ENCODE measurements at places on chromosomes 7 and 10.

DNA sequence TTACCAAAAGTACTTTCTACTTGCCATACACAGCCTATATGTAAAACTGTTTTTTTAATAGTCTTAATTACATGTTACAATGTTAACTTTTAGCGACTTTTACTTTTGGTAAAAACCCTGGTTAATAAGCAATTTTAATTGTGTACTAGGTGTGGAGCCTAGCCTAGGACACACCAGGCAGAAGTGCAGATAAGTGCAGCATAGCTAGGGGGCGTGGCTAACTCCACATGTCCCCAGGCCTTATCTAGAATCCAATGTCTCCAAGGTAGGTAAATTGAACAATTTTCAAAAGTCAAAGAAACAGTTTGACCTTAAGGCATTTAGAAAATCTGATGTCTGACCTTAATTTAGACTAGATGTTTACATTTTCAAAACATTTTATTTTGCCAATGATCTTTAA is 858.7 kb downstream of the CCSER2 start:
- no peak overlapping the region for H3K27ac ChIP-seq
- no peak overlapping the region for H3K4me3 ChIP-seq
- DNase-seq: no peak
- no peaks in the 10 kb centered on the region for H3K36me3 ChIP-seq
- H3K27me3 ChIP-seq: no peaks in the 10 kb centered on the region

GRCh38 chr7:157691586-157692459 is 355.0 kb downstream of the DNAJB6 start:
- no peak overlapping the region for H3K27ac ChIP-seq
- H3K4me1 ChIP-seq: peaks cover 23% of the 10 kb centered on the region
- H3K36me3 ChIP-seq: no peaks in the 10 kb centered on the region
- peaks cover 49% of the 10 kb centered on the region for H3K27me3 ChIP-seq

- H3K4me1 ChIP-seq: no peaks in the 10 kb centered on the region
- H3K27ac ChIP-seq: no peak overlapping the region
- no peak for DNase-seq
- no peak overlapping the region for H3K4me3 ChIP-seq
These were observed 156.1 kb downstream of the RELN start for GRCh38 chr7:103833401-103833800.

DNA sequence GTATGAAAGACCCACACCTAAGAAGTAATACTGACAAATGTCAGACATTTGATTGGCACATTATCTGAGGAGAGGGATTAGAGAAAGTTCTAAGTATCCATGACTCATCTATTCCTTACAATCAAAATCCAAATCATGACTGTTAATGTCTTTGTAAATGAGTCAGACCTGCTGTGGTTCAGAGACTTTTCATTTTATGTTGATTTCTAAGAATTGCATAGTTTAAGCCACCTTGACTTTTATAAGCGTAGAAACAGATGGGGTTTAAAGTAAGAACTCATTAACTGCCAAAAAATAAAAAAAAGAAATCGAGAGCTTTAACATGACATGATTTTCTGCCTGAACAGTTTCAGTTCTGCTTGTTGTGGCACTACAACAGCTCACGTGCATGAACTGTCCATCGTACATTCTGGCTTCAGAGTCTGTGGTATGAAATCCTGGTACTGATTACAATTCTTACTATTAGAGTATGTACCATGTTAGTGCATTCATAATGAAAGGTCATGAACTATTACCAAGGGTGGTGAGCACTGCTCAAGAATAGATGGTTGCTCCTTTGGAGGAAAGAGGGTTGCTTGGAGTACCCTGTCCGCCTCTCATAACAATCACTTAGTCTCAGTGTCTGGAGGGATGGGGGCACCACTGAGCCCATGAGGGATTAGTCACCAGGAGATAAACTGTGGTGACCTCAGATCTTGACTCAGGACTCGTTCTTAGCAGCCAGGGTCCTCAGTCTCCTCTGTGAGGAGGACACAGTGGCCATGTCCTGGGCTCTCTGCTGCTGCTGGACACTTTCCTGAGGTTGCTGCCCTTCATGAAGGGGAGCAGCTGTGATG is 42.2 kb downstream of the ACSM6 start:
- DNase-seq: no peak
- H3K4me1 ChIP-seq: no peaks in the 10 kb centered on the region
- H3K27ac ChIP-seq: no peak overlapping the region
- no peaks in the 10 kb centered on the region for H3K27me3 ChIP-seq

DNA sequence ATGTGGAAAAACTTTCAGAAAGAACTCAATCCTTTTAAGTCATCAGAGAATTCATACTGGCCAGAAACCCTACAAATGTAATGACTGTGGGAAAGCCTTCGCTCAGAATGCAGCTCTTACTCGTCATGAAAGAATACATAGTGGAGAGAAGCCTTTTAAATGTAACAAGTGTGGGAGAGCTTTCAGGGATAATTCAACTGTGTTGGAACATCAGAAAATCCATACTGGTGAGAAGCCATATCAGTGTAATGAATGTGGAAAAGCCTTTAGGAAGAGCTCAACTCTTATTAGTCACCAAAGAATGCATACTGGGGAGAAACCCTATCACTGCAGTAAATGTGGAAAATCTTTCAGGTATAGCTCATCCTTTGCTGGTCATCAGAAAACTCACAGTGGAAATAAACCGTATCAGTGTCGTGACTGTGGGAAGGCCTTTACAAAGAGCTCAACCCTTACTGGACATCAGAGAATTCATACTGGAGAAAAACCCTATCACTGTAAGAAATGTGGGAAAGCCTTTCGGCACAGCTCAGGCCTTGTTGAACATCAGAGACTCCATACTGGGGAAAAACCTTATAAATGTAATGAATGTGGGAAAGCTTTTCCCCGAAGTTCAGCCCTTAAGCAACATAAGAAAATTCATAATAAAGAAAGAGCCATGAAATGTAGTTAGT is 10.6 kb downstream of the ZNF485 start:
- H3K4me1 ChIP-seq: no peaks in the 10 kb centered on the region
- peaks cover 19% of the 10 kb centered on the region for H3K36me3 ChIP-seq
- no peak overlapping the region for H3K27ac ChIP-seq
- H3K27me3 ChIP-seq: no peaks in the 10 kb centered on the region
- no peak for DNase-seq

All from esophagus muscularis mucosa (tissue), 4 donors.